ENCODE measurements at places on chromosomes 7 and 10.

GRCh38 chr10:1344846-1345245 lies 288.7 kb downstream of the WDR37 start:
- DNase-seq = no peak

DNA sequence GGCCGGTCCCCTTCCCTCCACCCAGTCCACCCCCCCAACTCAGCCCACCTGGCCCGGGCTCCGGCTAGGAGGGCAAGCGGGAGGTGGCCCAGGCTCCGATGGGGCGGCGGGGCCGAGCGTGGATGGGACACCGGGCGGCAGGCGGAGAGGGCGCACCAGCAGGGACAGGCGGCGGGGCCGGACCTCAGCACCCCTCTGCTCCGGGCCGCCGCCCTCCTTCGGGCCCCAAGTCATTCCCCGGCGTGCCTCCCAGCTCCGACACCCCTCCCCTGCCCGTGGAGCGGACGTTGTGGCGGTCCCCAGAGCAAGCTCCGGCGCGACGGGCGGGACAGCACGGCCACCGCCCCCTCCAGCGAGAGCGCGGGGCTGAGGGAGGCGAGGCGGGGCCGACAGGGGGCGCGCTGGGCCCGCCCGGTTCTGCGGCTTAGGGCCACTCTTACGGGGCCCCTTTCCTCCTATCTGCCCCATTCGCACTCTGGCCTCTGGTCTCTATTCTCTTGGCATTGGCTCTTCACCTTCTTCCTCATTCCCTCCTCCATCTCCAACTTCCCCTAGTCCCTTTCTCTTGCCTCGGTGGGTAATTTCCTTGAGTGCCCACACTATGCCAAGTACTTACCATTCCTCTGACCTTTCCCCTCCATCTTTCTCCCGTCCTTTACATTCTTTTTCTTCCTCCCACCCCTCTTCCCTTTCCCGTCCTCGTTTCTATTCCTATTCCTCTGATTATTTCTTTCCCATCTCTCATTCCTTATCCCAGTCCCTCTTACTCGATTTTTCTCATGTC lies 701 bp upstream of the GBX1 start:
- DNase-seq = peak; percentile 90

DNA sequence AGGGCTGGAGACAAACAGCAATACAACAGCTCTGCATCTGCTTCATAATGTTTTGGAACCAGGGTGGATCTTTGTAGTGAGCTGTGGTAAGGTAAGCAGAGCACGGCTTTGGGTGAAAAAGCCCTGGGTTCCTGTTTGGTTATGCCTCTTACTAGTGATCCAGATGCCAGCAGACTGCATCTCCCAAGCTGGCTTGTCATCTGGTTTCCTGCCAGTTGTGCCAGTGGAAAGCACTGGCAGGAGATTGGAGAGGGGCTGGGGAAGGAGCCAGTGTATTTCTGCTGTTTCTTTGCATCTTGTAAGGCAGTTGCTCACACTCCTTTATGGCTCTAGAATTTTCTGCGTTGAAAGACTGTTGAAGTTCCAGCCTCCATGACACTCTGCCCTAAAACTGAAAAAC lies 137.6 kb downstream of the TSPAN12 start:
- no peak for DNase-seq

DNA sequence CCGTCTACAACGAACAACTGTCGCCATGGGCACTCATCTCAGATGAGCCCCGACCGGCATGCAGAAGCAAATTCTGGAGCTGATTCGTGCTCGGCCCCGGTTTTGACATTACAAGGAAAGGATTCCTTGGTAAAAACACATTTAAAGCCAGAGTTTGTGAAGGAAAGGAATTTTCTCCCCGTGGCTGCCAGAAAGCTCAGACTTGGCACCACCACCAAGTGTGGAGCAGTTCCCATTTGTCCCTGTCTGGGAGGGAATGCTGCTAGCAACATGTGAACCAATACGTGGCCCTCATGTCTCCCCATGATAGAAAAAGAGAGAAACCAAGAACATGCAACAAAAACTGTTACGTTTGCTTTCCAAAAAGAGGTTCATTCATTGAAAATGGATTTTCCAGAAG lies 55.2 kb upstream of the DDC start:
- DNase-seq = no peak

DNA sequence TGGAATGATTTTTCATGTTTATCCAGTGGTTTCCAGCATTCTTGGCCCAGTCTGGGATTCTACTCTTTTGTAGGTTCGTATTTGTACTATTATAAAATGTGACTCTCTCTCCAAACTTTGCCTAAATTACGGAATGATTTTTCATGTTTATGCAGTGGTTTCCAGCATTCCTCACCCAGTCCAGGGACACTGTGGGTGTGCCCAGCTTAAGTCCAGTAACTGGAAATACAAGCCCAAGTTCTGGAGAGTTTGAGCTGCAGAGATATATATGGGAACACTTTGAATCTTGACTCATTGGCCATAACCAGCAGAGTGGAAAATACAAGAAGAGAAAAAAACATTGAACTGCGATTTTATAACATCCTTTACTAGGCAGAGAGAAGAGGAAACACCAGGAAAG lies 5.9 kb upstream of the MAGI2 start:
- DNase-seq = no peak

DNA sequence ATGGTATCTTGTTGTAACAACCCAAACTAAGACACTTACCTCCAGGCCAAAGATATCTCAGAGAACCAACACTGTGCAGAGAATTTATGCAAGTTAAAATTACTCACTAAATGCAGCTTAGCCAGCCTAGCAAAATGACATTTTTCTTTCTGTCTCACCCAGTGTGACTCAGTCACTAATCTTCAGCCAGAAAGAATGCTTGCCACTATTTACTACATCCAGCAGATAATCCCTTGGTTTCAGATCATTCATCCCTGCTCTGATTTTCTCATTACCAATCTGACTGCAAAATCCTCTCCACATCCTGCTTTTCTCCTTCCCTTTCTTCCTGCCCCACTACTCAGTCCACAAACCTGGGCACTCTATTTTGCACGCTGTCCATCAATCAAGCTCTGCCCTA lies 93.5 kb upstream of the NEBL start:
- DNase-seq = no peak

GRCh38 chr10:74923556-74923955 lies 97.2 kb downstream of the KAT6B start:
- DNase-seq = no peak

GRCh38 chr10:86971232-86971991 lies 3.1 kb downstream of the ADIRF start:
- DNase-seq = peak; percentile 84

DNA sequence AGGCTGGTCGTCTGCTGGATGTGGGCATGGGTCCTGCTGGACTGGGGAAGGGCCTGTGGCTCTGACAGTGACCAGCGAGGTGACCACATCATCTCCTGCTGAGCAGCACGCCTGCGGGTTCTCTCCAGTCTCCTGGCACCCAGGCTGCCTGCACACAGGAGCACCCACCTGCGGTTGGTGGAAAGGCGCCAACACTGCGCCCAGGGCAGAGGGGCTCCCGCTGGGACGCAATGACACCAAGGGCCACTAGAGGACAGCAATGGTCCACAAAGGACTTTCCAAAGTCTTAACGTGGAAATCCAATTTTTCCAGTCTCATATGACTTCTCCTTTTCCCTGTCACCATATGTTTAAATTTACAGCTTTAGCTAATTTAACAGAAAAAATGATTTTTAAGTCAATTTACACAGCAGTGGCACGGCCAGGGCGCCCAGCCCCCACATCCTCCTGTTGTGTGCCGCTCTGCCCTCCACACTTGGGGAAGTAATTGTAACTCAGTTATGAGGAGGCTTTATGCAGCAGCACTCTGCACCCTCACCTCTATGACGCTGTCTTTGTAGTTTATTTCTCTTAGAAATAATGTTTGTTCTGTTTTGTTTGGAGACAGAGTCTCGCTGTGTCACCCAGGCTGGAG lies 38.1 kb downstream of the CFAP46 start:
- peak; percentile 88 for DNase-seq

DNA sequence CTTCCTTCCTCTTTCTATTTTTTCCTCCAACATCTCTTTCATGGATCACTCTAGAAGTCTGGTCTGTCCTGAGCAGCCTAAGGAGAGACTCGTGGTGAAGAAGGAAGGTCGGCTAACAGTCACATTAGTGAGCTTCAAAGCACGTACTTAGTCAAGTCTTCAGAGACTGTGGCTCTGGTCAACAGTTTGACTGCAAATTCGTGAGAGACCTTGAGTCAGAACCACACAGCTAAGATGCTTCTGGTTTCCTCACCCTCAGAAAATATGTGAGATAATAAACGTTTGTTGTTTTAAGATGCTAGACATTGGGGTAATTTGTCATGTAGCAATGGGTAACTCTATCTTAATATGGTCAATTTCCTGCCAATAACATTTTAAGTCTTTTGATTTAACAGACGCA lies 126.2 kb upstream of the LRRN3 start:
- no peak for DNase-seq

- DNase-seq = no peak
Measured at GRCh38 chr7:81857385-81857784, 87.5 kb upstream of the HGF start.

DNA sequence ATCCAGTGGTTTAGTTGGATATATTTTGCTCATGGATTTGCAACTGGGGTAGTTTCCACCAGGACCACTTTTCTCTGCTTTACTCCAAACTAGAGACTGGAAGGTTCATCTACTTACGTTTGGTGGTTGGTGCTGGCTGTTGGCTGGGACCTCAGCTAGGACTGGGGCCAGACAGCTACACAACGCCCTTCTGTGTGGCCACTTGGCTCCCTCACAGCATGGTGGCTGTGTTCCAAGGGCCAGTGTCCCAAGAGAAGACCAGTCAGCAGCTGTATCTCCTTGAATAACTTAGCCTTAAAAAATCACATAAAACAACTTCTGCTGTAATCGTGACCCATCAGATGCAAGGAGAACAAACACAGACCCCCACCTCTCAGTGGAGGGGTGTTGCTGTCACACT lies 4.2 kb upstream of the KCNH2 start:
- DNase-seq = no peak

All from iPS-NIHi11 (cell line).